SJSA1 (cell line): ENCODE measurements at places on chromosomes 5 and 9.

DNA sequence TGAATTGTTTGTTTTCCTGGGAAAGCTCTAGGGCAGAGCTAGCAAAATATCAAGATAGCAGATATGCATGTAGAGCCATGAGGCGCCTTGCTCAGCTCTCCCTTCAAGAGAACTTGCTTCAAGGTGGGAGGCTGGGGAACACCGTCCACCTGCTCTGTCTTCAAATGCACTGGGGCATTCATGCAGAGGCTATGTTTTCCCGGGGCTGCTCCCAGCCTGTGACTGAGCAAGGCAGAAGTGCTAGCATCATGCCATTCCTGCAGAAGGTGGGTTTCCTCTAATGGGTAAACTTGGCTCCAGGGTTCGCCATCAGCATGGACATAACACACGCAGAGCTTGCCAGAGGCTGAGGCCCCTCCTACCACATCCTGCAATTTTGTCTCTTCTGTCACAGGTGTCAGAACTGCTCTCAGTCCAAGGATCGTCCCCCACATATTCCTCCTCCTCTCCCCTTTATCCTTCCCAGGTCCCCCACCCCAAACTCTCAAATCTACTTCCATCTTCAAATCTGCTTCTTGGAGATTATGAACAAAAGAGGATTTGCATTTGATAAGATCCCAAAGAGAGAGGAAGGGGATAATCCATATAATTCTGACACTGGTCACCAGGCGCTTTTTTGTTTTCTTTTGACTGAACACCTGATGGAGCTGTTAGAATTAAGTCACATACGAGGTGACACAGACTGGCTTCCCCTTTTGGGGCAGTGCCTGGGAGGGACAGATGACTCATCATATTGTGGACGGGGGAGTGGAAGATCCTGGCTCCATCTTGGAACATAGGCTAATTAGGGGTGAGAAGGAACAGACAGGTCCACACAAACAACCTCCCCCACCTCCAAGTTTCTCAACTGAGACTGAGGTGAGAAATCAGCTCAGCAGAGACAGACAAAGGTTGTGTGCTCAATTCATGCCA, 85.0 kb upstream of the TAF11L2 start:
- no peak for DNase-seq

- no peak for DNase-seq
These were observed 191.1 kb downstream of the OLFM1 start for GRCh38 chr9:135278586-135278985.

- peak; percentile 11 for DNase-seq
These were observed 1.3 kb downstream of the ZBTB34 start for GRCh38 chr9:126861707-126862103.

DNA sequence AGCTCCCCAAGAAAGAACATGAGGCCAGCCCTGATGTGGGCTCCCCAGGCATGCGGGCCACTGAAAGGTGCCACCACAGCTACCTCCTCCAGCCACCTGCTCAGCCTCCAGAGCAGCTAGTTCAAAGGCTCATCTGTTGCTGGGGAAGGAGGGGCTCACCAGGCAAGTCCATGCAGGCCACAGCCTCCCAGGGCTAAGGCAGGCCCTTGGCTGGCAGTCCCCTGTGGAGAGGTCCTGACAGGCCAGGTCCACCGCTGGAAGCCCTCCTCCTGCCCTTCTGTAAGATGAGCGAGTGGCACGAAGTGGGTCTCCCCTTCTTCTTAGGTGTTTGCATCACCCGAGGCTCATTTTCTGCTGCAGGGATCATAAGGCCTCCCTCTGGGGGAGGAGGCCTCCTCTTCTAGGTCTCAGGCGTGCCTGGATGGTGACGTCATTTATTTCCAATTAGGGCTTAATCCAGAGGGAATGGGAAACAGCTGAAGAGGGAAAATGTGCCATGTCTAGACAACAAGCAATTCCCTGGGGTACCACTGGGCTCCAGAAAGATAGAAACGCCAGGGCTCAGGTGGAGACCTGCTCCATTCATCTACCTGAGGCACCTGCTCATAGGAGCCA, 91.6 kb downstream of the CFAP90 start:
- DNase-seq: no peak

- peak; percentile 98 for DNase-seq
These were observed 58.9 kb downstream of the DOCK2 start for GRCh38 chr5:169695919-169696490.

DNA sequence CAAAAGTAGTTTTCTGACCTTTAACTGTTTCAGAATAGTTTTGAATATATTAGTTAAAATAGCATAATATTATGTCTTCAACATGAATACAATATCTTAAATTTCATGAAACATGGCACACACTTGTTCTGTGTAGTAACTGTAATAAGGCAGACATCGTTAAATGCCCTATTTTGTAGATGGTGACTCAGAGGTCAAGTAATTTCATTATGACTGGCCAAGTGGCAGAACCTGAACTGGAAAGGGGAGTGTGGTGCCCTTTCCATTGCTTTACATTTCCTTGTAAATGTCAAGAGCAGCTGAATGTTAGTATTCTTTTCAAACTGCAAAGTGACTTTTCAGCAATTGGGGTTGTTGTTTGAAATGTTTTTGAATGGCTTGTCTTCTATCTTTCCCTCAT, 201.2 kb upstream of the CDKN2B start:
- no peak for DNase-seq
